ENCODE measurements at places on chromosomes 4 and X.

- DNase-seq, result no peak
Observed at GRCh38 chr4:112236040-112236439, 4.5 kb downstream of the AP1AR start.

GRCh38 chr4:140851032-140851636 is 94.9 kb upstream of the TBC1D9 start:
- no peak for DNase-seq

DNA sequence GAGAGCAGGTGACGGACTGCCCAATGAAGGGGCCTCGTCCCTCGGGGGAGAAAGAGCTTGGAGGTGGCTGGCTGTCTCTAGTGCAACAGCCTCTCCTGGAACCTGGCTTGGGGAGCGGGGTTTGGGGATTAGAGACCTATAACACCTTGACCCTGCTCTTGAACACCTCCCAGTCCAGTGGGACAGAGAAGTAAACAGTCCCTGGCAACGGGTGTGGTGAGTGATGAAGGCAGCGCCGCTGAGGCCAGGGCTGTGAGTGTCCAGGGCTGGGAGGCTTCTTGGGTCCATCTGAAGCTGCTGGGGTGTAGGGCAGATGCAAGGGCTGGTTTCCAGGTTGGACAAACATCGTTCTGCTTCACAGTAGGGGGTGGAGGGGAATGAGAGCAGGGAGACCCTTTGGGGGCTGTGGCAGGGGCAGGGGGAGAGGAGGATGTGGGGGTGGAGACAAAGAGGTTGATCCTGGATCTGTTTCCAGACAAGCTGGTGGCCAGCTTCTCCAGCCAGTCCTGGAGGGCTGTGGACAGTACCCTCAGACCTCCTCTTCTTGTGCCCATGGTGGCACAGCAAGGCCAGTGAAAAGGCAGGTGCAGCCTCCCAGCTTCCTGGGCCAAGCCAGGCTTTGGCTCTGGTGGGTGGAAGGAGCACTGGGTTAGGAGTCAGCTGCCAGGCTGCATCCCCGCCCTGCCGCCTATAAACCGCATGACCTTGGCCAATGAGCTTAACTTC is 3.8 kb downstream of the NSG1 start:
- no peak for DNase-seq

- no peak for DNase-seq
Observed at GRCh38 chrX:34467437-34467836, 189.6 kb downstream of the TMEM47 start.

GRCh38 chrX:793216-793770 is 162.7 kb downstream of the SHOX start:
- no peak for DNase-seq

GRCh38 chr4:129043523-129043922 is 49.8 kb downstream of the SCLT1 start:
- DNase-seq, result no peak

DNA sequence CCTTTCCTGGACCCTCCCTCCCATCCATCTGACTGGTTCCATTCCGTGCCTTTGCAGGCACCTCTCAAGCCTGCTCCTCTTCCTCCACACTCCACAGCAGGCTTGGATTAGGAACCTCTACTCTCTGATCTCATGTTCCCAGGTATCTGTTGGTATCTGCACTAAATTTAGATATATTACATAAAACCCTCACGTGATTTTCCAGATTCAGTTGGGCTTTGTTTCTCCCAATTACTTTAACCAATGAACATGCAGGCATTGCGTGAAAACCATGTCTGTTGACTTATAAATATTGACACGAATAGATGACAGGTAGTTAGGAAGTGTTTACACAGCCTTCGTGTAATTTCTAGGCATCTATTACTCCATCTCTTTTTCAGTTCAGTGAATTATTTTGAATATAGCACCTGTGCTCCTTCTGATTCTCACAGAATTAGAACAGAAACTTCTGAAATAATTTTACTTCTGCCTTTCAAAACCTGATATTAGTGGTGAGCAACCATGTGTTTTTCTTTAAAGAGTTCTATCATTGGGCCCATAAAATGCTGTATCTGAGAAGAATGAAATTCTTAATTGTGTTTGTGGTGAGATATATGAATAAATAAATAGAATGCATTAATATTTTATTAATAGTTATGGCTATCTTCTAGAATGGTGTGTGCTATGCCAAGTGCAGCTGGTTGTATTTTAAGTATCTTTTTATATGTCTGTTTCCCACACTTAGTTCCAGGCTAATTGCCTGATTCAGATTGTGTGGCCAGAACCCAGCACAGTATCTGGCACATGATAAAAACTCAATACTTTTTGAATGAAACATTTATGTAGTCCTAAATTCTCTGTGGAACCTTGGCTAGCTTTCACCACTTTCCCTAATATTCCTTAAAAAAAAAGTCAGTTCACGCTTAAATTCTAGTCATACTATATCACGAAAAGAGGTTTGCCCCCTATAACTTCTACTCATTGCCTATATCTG is 304.8 kb downstream of the QDPR start:
- DNase-seq, result no peak

- no peak for DNase-seq
Observed at GRCh38 chr4:113835005-113835404, 73.5 kb upstream of the CAMK2D start.

- DNase-seq, result no peak
Observed at GRCh38 chrX:96445531-96446065, 239.0 kb upstream of the DIAPH2 start.

GRCh38 chr4:37639551-37640285 is 46.5 kb downstream of the RELL1 start:
- no peak for DNase-seq

DNA sequence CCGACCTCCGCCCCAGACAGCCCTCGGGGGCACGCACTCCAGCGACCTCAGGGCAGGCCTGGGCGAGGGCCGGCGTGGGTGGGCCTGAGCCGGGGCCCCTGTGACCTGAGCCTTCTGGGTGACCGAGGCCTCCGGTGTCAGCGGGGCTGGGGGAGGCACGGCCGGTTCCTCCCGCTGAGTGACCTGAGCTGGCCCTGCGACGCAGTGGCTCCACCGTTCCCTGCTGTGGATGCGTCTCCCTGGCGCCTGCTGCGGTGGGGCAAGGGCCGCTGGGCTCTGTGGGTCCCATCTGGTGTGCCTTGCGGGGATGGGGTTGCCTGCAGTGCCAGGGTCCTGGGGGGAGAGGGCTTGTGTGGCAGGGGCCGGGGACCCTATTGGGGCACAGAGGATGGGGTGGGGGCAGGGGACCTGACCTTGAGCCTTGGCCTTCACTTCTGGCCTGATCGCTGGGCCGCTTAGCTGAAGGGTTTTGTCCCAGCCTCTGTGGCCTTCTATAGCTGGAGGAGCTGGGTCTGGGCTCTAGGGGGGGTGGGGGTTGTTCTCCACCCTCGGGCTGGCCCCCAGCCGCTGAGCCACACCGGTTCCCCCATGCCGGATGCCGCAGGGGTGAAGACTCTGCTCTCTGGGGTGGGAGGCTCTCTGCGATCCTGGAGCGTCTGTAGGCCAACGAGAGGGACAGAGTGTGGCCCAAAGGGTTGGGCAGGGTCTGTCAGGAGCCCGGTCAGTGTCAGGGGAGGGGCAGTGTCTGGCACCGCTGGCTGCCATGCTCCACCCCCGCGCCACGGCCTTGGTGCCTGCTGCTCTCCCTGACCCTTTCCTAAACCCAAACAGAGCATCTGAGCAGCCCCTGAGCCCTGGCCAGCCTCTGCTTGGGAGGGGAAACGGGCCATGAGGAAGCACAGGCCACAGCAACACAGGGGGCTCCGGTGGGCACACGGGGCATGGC is 2.3 kb downstream of the NAT8L start:
- no peak for DNase-seq

- no peak for DNase-seq
Observed at GRCh38 chrX:110218591-110218990, 99.3 kb downstream of the AMMECR1 start.

GRCh38 chr4:101777431-101777830 is 13.1 kb upstream of the BANK1 start:
- DNase-seq, result no peak

DNA sequence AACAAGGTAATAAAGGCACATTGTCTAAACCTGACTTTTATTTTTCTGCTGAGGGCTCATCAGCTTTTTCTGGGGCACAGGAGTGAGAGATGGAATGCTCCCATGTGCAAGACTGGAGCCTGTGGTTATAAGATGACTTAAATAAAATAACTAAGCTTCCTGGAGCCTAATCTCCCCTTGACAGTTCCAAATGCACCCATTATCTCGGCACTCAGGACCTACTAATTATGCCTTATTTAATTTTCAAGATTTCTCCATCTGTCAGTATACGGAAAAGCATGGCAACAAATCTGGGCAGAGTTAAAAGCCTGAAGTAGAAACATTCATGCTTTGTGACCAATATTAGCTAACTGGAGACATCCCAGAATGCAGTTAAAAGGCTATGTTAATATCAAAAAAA is 416.7 kb upstream of the TEX13C start:
- DNase-seq, result no peak

GRCh38 chr4:56465599-56466295 is 1.7 kb upstream of the SRP72 start:
- DNase-seq, result no peak

GRCh38 chrX:45009371-45010000 is 136.5 kb downstream of the KDM6A start:
- no peak for DNase-seq

DNA sequence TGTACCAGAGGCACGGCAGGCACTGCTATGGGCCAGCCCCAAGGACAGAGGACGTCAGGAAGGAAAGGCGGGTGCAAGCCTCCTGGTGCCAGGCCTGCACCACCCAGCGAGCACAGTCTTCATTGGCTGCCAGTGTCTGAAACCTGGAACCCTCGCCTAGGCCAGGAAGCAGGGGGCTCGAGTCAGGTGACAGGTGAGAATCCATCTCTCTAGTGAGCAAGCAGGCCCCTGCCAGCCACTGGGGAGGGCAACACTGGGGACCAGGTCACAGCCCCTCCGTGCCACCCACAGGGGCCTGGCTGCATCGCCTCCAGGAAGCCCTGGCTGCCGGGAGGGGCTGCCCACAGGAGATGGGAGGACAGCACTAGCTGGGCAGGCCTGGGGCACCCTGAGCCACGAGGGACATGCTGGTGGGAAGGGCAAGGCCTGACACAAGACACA is 6.9 kb upstream of the HAUS3 start:
- DNase-seq, result no peak
